ENCODE measurements at places on chromosomes 5 and 9.

GRCh38 chr5:139376364-139376763 lies 6.7 kb downstream of the SLC23A1 start:
- DNase-seq, result no peak

DNA sequence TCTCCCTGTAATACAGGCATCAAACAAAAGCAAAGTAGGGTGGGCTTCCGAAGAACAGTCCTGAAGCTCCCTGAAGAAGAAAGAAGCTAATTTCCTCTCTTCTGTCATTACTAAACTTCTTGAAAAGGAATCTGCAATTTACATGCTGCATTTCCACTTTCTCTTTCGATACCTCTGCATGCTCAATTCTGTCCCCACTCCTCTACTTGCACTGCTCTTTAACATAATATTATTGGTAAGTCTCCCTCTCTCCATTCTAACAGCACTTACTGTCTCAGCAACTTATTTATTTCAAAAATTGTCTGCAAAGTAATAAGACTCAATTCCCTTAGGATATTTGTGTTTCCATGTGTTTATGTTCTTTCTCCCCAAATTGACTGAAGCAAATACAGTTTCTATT lies 3.9 kb upstream of the PLPP1 start:
- no peak for DNase-seq

GRCh38 chr9:36136894-36137391 lies 410 bp downstream of the GLIPR2 start:
- DNase-seq, result no peak

- DNase-seq, result no peak
Observed at GRCh38 chr9:75190762-75191161, 102.4 kb downstream of the OSTF1 start.

- no peak for DNase-seq
Observed at GRCh38 chr5:72393052-72393451, 72.9 kb downstream of the PTCD2 start.

- no peak for DNase-seq
Observed at GRCh38 chr5:122221857-122222256, 90.2 kb upstream of the SNCAIP start.

DNA sequence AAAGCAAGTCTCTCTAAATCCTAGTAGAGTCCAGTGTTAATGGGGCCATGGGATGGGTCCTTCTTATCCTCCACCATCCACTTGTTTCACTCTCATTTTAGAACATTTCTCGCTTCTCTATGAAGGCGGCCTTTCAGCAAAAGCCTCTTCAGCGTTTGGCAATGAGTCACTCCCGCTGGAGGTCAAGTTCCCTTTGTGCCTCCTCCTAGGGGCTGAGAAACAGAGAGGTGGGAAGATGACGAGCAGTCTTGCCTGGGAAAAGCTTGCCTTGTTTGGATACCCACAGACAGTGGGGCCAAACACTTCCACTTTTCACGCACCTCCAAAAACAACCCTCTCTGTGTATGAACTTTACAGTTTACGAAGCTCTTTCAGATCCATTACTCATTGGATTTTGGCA lies 168.8 kb downstream of the GABBR2 start:
- DNase-seq, result no peak

GRCh38 chr5:137086342-137086741 lies 412.8 kb downstream of the SPOCK1 start:
- no peak for DNase-seq

DNA sequence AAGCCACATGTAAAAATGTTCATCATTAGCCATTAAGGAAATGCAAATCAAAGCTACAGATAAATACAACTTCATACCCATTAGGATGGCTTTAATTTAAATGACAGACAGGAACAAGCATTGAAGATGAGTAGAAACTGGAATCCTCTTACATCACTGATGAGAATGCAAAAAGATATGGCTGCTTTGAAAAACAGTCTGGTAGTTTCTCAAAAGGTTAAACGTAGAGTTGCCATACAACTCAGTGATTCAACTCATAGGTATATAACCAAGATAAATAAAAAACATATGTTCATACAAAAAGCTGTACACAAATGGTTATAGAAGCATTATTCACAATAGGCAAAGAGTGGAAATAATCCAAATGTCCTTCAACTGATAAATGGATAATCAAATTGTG lies 228.8 kb upstream of the ZNF462 start:
- DNase-seq, result no peak

DNA sequence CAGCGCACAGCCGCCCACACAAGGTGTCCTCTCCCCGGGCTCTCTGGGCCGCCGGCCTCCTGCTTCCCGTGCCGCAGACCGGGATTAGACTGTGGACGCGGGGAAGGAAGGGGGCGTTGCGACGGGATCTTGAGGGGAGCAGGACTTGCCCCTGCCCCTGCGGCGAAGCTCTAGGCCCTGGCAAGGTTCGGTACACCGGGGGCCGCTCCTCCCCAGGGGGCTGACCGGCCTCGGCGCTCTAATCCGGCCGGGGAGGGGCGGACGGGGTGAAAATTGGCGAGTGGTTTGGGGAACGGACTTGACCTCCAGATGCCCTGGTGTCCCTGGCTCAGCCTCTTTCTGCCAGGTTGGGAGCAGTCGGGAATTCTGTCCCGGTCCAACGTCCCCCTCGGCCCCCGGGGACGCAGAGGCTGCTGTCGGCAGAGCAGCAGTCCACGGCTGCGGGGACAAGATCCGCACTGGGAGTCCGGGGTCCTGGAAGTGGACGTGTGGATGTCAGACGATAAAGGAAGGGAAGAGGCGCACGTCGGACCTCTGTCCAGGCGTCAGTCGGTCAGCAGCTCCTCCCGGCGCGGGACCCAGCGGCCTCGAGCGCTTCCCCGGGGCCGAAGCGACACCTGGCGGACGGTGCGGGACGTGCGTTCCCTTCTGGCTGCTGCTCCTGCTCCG lies 1.9 kb upstream of the CNTFR start:
- peak; percentile 76 for DNase-seq

DNA sequence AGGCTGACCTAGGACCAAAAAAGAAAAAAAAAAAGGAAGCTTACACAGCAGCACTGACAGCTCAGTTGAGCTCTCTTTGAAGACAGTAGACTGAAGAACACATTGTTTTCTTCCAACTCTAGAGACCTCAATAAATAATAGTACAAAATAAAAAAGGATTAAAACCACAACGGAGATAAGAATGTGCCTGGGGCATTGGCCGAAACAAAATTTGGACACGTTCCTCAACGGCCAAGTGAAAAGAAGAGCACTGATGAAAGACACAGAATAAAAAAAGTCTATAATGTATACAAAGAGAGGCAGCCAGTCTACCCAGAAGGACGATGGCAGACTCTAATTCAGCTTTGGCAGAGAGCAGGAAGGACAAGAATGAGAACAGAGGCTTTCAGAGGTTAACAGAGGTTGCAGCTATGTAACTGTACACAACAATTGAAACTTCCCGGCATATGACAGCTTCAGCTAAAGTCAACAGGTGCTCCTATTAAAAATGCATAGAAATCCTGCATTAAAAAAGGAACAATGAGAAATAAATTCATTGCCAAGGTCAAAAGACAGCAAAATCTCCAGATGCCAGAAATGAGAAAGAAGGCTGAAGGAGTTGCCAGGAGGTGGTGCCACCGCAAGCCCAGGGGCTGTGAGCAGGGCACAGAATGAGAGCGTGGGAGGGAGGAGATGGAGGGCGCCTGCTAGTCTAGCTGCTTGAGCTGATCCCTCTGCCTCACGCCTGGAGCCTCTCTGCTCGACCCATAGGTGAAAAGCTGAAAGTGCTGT lies 113.9 kb downstream of the DCP2 start:
- DNase-seq, result no peak

DNA sequence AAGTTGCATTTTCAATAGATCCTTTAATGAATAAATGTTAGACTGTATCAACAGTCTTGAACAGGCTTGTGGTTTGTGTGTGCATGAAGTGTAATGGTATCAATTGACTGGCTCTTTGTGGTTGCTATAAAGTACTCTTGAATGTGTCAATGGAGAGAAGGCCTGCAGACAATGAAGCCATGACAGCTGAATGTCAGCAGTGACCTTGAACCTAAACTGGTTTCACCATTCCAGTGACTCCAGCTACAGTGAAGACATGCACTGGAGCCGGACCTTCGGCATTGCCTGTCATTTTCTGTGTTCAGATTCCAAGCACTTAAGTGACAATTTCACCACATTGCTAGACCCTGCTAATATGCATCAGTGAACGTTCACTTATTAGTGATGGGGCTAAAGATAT lies 276.0 kb upstream of the TMEM161B start:
- no peak for DNase-seq

Data from activated T-cell treated with anti-CD3 and anti-CD28 coated beads for 48 hours (primary cell).